Activated CD4-positive, alpha-beta T cell treated with anti-CD3 and anti-CD28 coated beads for 36 hours (primary cell): ENCODE measurements at places on chromosomes 6 and 20.

DNA sequence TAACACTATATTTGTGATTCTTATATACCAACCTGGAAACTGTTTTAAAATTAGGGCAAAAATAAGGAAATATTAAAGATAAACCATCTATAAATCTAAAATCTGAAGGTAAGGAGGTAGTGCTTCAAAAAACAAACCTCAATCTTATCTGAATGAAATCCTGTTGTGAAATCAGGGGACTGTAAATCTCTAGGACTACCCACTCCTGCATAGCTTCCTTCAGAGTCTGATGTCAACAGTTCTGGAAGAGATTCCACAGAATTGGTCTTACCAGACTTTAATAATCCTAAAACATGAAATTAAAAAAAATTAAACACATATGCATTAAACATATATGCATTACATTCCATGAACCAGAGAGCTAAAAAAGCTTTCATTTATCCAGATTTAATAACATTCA, 51.4 kb downstream of the IBTK start:
- no peak for DNase-seq

- DNase-seq: no peak
These were observed 98.1 kb downstream of the FARS2 start for GRCh38 chr6:5359417-5359816.

- DNase-seq: no peak
These were observed 133.2 kb downstream of the SLC16A10 start for GRCh38 chr6:111220383-111221031.

- DNase-seq: no peak
These were observed 197.8 kb downstream of the HAO1 start for GRCh38 chr20:7742479-7742878.

- no peak for DNase-seq
These were observed 228.0 kb upstream of the TAB2 start for GRCh38 chr6:149089510-149089909.

GRCh38 chr6:11317885-11318771, 85.7 kb upstream of the NEDD9 start:
- DNase-seq: peak; percentile 87

DNA sequence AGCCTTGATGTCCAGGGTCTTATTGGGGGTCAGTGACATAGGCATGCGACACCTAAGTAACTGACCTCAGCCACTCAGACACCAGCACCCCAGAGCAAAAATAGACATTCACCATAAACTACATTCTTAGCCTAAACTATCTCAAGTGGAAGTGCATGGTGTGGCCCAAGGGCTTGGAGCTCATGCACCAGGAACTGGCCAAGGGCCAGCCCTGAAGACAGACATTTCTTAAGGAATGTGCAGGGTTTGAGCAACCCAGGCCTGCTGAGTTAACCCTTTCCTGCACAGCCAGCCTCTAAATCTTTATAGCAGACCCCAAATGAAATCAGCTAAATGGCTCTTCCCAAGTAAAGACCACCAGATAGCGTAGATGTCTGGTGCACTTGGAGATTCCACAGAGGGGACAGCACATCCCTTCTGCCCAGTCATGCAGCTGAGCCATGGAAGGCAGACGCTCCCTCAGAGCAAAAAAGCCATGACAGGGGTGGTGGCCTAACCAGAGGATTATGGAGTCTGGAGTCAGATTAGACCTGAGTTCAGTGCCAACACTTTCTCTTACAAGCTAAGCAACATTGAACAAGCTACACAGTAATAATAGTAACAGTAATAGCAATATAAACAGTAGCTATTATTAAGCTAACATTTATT, 222.6 kb downstream of the ZMYND8 start:
- DNase-seq: no peak

- DNase-seq: no peak
These were observed 7.9 kb downstream of the AHCY start for GRCh38 chr20:34295284-34295683.

DNA sequence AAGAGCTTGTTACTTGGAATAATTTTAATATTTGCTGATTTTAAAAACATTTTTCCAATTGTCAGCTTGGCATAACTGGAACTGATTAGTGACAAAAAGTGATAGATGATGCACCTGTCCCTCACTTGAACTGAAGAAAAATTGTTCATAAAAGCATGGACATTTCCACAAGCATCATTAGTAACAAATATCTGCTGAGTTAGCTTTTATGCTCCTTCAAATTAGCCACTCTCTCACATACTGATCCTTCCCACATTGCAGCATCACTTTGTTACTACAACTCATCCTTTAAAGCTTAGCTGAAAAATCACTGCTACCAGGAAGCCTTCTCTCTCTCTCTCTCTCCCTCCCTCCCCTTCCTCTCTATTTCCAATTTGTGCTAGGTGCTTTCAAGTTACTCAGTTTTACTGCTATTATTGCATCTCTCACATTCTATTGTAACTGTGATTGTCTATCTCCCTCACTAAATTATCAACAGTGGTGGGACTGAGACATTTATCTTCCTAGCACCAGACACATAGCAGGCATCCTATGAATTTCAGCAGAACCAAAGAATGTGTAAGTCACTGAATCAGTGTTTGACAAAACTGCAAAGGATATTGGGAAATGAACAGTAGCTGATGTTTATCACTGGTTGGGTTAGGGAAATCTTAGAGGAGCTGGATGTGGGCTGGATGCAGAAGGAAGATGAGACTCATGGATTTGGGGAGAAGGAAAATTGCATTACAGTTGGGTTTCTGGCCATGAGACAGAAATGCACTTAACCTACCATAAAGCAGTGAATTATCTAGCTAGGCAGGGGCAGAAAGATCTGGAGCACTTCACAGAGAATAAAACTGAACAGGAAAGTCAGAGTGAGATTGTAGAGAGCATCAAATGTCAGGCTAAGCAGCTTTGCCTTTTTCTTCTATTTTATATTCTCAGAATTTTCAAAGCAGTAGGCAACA, 128.4 kb upstream of the PLN start:
- no peak for DNase-seq

DNA sequence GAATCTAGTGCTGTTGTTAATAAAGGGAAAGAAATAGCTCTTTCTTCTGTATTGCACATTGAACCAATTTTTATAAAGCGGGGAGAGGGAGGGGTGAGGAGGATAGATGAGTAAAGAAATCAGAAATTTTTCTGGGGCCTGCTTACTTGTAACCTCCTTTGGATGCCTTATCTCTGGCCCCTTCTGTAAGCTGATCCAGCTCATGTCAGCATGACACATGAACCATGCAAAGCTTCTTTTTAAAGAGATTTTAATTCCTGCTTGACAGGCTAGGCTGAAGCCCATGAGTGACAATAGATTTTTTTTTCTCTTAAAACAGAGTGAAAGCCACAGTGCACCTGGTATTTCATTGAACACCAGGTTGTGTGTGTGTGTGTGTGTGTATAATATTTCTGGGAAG, 325.3 kb downstream of the PRL start:
- no peak for DNase-seq

- peak; percentile 30 for DNase-seq
These were observed 3.9 kb downstream of the ETV7 start for GRCh38 chr6:36383606-36384005.

DNA sequence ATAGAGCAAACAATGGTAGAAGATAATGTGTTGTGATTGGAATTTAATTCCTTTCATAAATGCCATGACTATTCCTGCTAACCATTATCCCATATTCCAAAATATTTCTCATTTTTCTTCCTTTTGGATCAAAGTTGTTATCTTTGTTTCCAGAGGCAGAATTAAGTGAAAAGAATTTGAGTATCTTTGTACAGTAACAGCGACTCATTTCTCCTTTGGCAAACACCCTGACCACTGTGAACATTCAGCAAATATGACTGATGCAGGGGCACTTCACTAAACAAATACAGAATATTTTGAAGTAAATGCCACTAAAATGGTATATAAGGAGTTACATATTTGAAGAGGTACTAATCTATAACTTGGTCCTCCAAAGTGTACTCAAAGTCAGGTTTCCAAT, 105.0 kb upstream of the LAMP5 start:
- no peak for DNase-seq

DNA sequence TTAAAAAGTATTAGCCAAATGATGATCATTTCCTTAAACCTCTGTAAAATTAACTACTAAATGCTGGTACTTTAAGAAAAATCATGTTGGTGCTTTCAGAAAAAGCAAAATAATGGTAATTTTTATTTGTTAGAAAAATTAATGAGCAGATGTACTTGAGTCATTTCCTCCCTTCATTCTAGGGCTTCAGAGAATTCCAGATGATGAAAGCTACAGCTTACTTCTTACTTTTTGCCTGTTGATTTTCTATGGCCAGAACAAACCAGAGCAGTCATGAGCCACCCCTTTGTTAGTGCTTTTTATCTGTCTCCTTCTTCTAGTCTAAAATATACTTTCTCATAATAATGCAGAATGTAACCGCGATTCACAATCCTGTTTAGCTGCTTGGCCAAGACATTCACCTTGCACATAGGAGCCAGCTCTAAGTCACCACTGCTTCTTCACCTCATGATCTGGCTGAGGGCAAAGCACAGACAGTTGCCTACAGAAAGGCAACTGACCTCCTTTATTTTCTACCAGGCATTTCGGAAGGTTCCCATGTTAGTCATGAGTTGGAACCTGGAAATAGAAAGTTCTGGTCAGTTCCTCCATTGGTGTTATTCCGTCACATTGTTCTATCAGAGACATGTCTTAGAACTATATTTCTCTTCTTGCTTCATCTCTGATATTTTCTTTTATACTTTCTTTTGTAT, 43.5 kb upstream of the TINAG start:
- DNase-seq: no peak

DNA sequence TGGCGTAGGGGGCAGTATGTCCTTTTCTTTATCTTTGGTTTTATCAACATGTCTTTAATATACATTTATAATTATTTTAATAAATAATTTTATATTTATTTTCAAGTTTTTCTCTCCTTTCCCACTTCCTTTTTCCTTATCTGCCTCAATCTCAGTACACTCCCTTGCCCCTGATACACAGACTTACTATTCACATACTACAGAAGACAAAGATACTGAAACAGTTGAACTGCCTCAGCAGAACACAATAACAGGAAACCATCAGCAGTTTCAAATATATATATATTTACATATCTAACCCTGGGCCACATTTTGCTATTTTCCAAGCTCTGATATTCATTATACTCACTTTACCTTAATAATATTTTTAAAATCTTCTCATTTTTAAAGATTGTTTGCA, 19.8 kb downstream of the IBTK start:
- DNase-seq: no peak

DNA sequence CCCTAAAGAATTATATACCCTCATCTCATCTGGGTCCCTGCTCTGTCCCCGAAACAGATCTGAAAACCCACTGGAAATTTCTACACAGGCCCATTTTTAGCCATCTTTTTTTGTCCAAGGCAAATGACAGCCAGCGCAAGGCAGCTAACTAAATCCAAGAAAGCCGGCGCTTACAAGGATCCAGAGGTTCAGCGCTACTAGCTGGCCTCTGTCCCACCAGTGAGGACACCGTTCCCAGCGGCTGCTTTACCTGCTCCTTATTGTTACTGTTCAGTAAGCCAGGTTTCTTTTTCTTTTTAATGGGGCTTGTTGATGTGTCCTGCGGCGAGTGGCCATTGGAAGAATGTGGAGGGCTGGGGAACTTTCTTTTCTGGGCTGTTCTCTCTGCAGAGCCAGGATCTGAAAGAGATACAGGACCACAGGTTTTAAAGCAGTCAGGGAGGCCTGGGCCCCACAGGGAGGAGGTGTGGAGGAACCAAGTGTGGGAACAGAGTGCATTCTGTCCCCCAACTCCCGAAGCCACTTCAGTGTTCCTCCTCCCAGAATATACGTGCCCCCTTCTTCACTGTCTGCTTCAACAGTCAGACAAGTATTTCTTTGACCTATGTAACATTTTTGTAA, 46.6 kb downstream of the ZMYND8 start:
- DNase-seq: no peak

- DNase-seq: no peak
These were observed 21.5 kb downstream of the ZNF337 start for GRCh38 chr20:25675161-25675560.

DNA sequence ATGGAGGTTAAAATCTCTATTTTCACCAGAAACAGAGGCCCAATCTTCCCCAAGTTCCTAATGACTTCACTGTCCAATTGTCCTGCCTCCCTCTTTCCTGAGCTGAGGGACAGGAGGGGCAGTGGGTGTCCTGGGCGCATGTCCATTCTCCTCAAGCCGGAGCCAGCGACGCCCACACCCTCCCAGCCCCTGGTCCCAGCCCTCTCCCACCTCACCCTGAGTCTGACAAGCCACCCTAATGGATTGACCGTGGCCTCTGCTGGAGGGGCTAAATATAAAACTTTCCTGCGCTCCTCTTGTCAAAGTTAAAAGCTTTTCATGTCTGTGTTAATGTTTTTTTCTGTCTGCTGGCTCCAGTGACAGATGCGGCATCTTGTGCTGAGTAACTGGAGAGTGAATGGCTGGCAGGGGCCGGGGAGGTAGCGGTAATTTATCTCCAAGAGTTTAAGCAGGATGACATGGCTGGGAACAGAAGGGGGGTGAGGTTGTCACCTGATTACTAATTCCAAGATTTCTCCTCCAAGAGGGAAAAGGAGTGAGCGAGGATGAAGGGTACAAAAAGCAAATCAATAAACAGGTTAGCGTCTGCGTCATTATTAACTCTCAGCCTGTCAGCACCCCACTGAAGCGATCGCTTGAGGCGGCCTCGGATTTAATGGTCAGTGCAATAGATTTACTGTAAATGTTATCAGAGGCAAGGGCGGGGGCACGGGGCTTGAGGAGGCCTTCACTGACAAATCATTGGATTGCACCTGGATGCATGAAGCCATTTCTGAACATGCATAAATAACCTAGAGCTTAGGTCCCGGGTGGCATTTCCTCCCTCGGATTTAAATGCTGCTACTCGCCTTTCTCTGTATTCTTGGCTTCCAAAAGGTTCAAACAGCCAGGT, 118.1 kb upstream of the MAFB start:
- DNase-seq: no peak

DNA sequence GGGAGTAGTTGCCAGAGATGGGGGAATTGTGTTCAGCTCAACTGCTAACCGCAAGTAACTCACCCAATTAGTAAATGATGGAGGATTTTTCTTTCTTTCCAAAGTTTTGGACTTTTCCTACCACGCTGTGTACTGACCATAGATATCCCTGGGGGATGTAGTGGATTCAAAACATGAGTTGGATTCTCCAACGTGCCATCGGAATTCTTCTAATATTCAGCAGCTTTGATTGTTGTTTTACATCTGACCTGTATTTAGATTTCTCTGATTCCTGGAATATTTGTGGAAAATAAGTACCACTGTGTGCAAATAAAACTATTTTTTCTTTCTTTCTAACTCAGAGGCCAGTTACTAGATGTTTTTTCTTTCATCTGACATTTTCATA, 1.1 kb downstream of the CCDC170 start:
- DNase-seq: no peak

- DNase-seq: no peak
These were observed 8.4 kb downstream of the EPB41L2 start for GRCh38 chr6:131054392-131055250.

GRCh38 chr20:47093320-47093966, 198.8 kb downstream of the EYA2 start:
- no peak for DNase-seq

- no peak for DNase-seq
These were observed 437.6 kb upstream of the RNF217 start for GRCh38 chr6:124524491-124525200.

GRCh38 chr6:115512923-115513322, 547.8 kb downstream of the FRK start:
- DNase-seq: no peak
